T-cell (primary cell): ENCODE measurements at places on chromosomes 4 and X. TPM values are rescaled to one million over a fixed set of nuclear protein-coding genes. Genes with fewer than 3 reads are reported as not detected.

DNA sequence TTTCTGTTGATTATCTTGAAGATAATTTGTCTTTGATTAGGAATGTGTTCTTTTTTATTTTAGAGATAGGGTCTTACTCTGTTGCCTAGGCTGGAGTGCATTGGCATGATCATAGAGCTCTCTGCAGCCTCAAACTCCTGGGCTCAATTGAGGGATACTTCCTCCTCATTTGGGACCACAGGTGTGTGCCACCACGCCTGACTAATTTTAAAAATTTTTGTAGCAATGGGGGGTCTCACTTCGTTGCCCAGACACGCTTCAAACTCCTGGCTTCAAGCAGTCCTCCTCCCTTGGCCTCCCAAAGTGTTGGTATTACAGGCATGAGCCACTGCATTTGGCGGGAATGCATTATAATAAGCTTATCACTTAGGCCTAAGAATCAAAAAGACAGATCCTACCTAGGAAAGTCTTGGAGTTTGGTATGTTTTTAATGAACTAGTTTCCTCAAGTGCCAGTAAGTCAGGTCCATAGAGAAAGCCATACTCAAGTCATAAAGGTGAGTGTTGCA lies 21.7 kb downstream of the BMP2K start:
- no peaks in the 10 kb centered on the region for H3K36me3 ChIP-seq
- no peak overlapping the region for H3K27ac ChIP-seq
- H3K27me3 ChIP-seq = no peaks in the 10 kb centered on the region
- H3K4me3 ChIP-seq = no peak overlapping the region

DNA sequence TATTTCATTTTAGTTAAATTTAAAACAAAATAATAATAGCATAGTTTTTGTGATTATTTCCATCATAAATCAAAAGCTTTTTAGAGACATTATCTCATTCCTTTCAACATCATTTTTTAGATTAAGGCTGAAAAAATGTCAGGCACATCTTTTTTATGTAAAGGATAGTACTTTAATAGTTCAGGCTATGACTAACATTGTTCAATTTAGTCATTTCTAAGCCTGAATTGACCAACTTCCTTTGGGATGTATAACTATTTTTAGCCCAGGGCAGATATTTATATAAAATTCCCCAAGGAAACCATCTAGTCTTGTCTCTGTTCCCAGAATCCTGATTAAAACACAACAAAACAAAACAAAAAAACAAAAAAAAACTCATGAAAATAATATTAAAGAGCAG lies 145.6 kb upstream of the PCDH18 start:
- no peaks in the 10 kb centered on the region for H3K36me3 ChIP-seq
- no peak overlapping the region for H3K27ac ChIP-seq
- H3K4me3 ChIP-seq = no peak overlapping the region
- no peak for DNase-seq
- H3K27me3 ChIP-seq = no peaks in the 10 kb centered on the region
- H3K4me1 ChIP-seq = no peaks in the 10 kb centered on the region

DNA sequence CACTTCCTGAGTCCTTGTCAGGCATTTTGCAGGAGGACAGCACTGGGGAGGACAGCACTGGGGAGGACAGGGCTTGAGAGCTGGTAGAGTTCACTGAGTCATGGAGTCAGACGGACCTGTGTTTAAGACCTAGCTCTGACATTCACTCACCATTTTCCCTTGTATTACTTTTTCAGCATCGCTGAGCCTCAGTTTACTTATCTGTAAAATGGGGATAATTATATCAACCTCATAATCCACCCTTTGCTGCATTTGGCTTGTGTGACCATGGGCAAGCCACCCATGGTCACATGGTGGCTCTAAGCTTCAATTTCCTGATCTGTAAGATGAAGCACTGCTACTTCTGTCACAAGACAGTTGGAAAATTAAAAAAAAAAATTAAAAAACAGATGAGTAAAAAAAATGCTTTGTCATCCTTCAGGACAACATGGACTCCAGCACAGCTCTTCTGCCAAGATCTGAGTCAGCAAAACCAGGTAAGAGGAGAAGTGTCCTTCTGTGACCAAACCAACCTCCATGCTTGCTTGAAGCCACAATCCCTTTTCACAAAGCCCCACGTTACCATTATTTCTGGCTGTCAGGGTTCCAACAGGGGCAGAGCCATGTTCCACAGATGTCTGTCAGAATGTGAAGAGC lies 275.5 kb downstream of the RAB28 start:
- H3K4me3 ChIP-seq = no peak overlapping the region
- H3K27me3 ChIP-seq = no peaks in the 10 kb centered on the region
- no peak overlapping the region for H3K27ac ChIP-seq
- no peaks in the 10 kb centered on the region for H3K4me1 ChIP-seq
- no peaks in the 10 kb centered on the region for H3K36me3 ChIP-seq
- DNase-seq = no peak

DNA sequence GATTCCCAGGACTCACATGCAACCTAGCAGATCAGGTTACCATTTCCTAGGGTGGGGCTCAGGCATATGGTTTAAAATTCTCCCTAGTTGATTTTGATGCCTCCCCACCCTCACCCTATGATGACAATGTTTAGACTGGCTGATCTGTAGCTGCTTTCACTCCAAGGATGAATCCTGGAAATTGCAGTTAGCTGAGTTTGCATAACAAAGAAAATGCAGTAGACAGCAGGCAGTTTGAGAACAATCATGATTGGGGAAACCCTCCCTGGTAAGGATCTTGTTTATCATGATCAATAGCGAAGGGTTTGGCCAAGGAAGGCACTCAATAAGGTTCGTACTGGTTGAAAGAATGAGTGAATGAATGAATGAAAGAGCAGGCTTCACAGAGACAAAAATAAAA lies 2.1 kb downstream of the ZNF518B start:
- peaks cover 3% of the 10 kb centered on the region for H3K4me1 ChIP-seq
- peaks cover 2% of the 10 kb centered on the region for H3K27me3 ChIP-seq
- H3K4me3 ChIP-seq = no peak overlapping the region
- peaks cover 11% of the 10 kb centered on the region for H3K36me3 ChIP-seq

- no peak overlapping the region for H3K4me3 ChIP-seq
- H3K27ac ChIP-seq = no peak overlapping the region
- DNase-seq = no peak
- no peaks in the 10 kb centered on the region for H3K4me1 ChIP-seq
- H3K36me3 ChIP-seq = no peaks in the 10 kb centered on the region
These were observed 63.4 kb upstream of the PDE5A start for GRCh38 chr4:119692001-119692400.

GRCh38 chr4:28287831-28288233 lies 1427.2 kb downstream of the STIM2 start:
- no peaks in the 10 kb centered on the region for H3K36me3 ChIP-seq
- no peaks in the 10 kb centered on the region for H3K27me3 ChIP-seq
- no peaks in the 10 kb centered on the region for H3K4me1 ChIP-seq

- H3K4me1 ChIP-seq = no peaks in the 10 kb centered on the region
- DNase-seq = no peak
- no peak overlapping the region for H3K27ac ChIP-seq
- no peaks in the 10 kb centered on the region for H3K27me3 ChIP-seq
These were observed 88.0 kb downstream of the FNIP2 start for GRCh38 chr4:158856852-158857251.

DNA sequence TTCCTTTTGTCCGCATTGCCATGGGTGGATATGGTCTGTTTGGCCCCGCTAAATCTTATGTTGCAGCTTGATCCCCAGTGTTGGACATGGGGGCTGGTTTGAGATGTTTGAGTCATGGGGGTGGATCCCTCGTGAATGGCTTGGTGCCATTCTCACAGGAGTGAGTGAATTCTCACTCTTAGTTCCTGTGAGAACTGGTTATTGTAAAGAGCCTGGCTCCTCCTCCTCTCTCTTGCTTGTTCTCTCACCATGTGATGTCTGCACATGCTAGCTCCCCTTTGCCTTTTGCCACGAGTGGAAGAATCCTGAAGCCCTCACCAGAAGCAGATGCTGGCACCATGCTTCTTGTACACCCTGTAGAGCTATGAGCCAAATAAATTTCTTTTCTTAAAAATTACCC lies 22.6 kb upstream of the STBD1 start:
- DNase-seq = no peak
- H3K4me3 ChIP-seq = no peak overlapping the region
- H3K27me3 ChIP-seq = no peaks in the 10 kb centered on the region
- H3K4me1 ChIP-seq = no peaks in the 10 kb centered on the region
- H3K27ac ChIP-seq = no peak overlapping the region

The RRAGB gene
- 13.8 TPM for total RNA-seq

The VSIG1 gene
- total RNA-seq = 32.0 TPM

The CWH43 gene
- not detected for total RNA-seq

The NPY1R gene
- 0.26 TPM for total RNA-seq
